ENCODE measurements at places on chromosomes 5 and 9. TPM values are rescaled to one million over a fixed set of nuclear protein-coding genes. Genes with fewer than 3 reads are reported as not detected.

Gene PCDHGB3
- total RNA-seq, result not detected

Gene SARDH
- total RNA-seq, result 2.7 TPM

Gene GRXCR2
- total RNA-seq, result not detected

Gene PCDHGA10
- 0.06 TPM for total RNA-seq

Gene WDR31
- total RNA-seq, result 2.9 TPM

Gene TRIM36
- 0.04 TPM for total RNA-seq
